Stimulated activated CD4-positive, alpha-beta T cell treated with anti-CD3 and anti-CD28 coated beads, Interleukin-1b, Interleukin-23, amount 100 ng/mL, for 1 hour (primary cell): ENCODE measurements at places on chromosomes 12 and 14.

DNA sequence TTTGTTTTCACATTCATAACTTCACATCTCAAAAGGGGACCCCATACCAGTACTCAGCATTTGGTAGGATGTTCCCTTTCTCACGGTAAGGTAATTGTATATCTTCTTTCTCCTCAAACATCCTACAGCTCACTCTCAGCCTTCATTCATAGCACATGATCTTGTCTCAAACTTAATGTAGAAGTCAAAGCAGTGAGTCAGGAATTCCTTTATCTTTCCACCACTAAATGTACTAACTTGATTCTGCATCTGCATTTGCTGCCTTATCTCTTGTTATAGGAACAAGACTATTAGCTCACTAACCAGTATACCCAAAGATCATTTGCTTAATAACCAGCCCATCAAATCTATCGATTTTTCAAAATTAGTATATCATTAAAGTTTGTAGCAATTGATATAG, 22.9 kb downstream of the CPSF2 start:
- no peak for DNase-seq

- DNase-seq, result no peak
Observed at GRCh38 chr12:117159674-117160073, 30.6 kb downstream of the FBXO21 start.

DNA sequence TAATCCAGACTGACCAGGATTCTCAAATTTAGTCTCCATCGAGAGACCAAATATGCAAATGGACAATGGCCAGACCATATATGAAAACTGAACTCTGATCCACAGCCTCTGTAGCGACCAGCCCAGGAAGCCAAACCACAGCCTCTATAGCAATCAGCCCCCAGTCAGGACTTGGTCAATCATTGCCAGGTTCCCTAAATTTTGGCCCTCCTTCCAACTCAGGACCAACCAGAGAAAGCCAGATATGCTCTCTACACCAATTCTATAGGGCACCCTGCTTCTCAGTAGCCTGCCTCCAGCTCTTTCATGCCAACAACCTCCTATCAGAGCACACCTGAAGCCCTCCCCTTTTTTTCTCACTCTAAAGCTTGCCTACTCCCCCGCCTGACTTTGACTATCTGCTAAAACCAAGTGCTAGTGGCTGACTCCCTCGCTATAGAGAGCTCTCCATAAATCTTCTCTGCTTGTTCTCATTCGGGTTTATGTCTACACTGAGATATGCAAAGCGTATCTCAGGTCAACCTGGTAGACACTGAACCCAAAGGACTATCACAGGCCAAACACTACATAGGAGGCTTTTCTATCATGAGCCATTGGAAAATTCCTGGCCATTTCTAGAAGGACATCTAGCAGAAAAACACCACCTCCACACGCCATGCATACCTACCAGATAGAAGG, 110.5 kb upstream of the FUT8 start:
- DNase-seq, result no peak

DNA sequence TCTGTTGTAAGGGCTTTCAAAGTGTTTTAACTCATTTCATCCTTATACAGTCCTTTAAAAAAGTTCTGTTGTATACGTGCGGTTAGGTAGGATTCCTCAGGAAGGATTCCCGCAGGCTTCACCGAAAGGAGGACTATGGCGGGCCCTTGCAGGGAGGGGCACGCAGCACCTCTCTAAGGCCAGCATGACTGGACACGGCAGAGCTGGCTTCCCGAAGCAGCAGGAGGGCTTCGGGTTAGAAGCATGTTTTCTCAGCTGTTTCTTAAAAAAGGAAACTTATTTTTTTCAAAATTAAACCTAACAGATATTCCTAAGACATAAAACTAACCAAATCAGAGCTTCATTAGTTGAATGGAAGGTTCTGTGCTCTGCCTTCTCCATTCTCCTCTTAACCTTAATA, 21.3 kb downstream of the IQSEC3 start:
- no peak for DNase-seq

- DNase-seq, result no peak
Observed at GRCh38 chr12:10097521-10097920, 1.3 kb downstream of the CLEC1A start.

DNA sequence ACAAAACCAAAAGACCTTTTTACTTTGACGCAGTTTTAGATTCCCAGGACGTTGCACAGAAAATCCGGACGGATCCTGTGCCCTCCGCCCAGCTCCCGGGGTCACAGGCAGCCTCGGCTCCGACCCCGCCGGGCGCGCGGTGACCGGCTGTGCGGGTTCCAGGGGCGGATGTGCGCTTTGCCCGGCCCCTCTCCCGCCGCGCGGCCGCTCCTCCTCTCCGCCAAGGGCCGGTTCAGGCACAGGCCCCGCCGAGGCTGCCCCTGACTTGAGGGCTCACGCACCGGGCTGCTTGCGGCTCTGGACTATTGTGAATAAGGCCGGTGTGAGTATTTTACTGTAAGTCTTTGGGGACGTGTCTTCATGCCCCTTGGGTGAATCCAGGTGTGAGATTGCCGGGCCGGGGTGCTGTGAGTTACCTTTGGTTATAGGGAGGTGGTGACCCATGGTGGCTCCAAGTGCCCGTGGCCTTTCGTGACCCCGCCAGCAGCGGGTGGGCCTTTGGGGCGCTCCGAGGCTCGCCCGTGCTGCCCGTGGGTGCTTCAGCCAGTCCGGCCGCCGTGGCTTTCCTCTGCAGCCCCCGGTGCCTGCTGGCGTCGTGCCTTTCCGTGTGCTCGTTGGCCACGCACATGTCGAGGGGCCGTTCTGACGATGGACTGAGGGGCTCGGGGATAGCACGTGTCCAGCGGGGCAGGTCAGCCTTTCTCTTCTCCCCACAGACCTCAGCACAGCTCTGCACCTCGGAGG, 45.9 kb downstream of the NOC4L start:
- no peak for DNase-seq

DNA sequence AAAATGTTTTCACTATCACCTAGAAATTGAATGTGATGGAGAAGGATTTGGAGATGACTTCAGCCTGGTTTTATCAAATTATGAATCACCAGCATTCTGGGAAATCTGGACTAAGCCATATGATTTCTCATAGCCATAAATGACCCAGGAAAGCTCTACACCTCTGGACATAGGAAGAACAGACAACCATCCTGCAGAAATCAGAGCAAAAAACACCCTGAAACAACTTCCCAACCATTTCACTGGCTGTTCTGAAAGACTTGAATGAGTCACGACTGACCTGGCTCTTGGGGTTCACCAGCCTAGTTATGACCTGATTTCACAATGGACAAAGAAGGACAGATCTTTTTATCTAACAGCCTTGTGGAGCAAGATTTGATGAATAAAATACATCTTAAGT, 123.8 kb downstream of the KCNH5 start:
- no peak for DNase-seq

DNA sequence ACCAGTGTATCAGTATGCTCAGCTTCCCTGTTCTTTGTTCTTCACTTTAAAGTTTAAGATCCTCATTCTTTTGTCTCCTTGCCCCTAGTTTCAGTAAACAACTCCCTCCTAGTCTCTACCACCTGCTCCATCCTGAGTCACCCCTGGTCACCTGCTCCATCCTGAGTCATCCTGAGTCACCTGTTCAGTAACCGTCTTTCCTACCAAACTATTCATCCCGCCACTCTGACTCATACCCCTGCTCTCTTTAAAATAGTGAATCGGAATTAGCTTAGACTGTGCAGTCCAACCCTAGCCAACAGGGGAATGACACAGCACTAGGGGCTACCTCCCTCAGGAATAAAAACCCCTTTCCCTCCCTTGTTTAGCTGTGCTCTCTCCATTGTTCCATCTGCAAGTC, 888.1 kb upstream of the MDGA2 start:
- DNase-seq, result no peak

DNA sequence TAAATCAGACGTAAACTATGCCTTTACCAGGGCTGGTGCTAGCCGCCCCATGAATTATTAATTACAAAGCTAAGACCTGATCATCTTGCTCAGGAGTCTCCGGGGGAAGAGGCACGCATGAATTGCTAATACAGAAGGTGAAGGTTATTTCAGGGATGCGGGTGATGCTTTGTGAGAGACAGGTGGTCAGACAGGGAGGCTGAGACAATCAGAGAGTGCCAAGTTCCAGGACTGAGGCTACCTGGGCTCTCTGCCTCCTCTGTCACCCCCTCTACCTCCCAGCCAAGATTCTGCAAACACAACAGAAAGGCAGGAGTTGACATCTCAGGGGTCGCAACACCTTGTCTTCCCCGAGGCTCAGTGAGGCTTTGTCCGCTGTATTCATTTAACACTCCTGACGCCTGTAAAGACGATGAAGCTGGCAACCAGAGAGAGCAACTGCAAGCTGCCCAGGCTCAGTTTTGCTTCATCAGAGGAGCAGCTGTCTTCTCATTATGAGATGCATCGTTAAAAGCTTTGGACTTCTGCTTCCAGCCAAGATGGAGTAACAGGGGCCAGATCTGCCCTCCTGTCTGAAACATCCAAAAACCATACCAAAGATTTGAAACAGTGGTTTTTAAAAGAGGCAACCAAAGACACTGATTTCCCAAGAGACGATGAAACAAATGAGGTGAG, 46.6 kb downstream of the PRIMA1 start:
- DNase-seq, result no peak

- DNase-seq, result no peak
Observed at GRCh38 chr14:103521438-103521950, 1.1 kb downstream of the CKB start.

DNA sequence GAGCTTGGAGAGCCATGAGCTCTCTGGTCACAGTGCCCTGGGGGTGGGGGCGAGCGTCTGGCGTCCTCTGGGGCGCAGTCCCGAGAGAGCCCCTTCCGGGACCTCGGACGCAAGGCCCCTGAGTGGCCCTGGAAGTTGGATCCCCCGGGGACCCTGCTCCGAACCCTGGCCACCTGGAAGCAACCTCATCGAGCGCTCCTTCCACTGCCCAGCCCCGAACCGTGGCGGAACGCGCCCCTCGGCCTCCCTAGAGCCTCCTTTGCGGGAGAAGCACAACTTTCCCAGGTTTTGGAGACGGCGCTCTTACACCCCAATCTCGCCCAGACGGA, 1.2 kb downstream of the NOS1 start:
- no peak for DNase-seq

- no peak for DNase-seq
Observed at GRCh38 chr12:75981247-75982168, 50.1 kb downstream of the PHLDA1 start.

GRCh38 chr12:58148405-58148804, 207.0 kb downstream of the ATP23 start:
- DNase-seq, result no peak

- DNase-seq, result no peak
Observed at GRCh38 chr12:108442067-108442466, 73.0 kb upstream of the FICD start.

GRCh38 chr14:104392001-104392395, 187.6 kb upstream of the C14orf180 start:
- no peak for DNase-seq

DNA sequence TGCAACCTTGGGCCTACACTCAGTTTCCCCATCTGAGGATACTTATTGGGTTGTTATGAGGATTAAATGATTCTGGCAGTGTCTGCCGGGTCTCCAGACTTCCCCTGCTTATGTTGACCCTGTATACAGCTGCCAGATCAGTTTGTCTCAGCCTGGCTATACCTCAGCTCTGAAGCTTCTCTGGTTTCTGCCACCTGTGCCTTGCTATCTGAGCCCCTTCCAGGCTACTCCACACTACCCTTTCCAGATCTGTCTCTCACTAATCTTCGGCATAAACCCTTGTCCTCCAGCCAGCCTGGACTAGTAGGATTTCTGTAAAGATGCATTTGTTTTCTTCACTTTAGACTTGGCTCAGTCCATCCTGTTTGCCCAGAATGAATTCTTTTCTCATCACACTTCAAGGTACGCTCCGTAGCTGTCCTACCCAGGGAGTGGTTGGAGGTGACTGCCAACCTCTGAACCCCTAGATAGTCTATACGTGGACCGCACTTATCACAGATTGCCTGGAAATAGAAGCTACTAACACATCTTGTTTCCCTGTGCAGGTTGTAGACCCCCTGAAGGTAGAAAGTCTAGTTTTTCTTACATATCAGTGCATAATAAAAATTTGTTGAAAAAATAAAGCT, 422.4 kb downstream of the RAD51B start:
- DNase-seq, result no peak

GRCh38 chr12:55823419-55823818, 5.6 kb downstream of the ORMDL2 start:
- no peak for DNase-seq

GRCh38 chr14:33218026-33218425, 279.3 kb downstream of the NPAS3 start:
- no peak for DNase-seq

DNA sequence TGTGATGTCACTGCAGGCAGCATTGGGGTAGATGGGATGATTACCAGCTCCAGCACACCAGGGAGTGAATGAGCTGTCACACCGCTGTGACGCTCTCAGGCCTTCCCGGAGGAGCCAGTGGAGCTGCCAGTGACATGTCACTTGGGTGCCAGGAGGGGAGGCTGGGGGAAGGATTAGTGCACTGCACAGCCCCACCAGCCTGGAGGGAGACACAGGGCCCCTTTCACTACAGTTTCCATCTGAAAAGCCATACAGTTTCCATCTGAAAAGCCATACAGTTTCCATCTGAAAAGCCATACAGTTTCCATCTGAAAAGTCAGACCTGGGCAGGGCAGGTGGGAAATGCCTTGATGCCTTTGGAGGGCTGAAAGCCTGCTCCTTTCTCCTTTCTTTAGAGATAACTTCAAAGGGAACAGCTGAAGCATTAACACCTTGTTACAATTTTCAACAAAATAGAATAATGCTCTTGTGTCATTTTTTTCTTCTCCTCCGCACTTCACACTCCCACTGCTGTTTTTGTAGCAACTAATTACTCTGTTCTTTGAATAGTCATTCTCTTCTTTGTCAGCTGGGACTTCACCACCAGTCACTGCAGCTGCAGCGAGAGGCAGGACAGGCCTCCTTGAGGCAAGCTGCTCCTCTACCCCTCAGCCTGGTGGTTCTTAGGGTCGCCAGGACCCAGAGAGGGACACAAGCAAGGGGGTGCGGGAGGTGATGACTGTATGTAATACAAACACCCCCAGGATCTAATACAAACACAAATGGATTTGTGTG, 256.9 kb upstream of the RGS6 start:
- no peak for DNase-seq

- DNase-seq, result no peak
Observed at GRCh38 chr14:94021001-94021400, 5.1 kb upstream of the OTUB2 start.

- DNase-seq, result no peak
Observed at GRCh38 chr14:42045383-42045782, 438.7 kb downstream of the LRFN5 start.

- no peak for DNase-seq
Observed at GRCh38 chr14:69395929-69396328, 2.2 kb downstream of the ERH start.

- no peak for DNase-seq
Observed at GRCh38 chr12:71128191-71128788, 29.5 kb downstream of the TSPAN8 start.

- no peak for DNase-seq
Observed at GRCh38 chr14:32560209-32560857, 231.2 kb downstream of the AKAP6 start.

- no peak for DNase-seq
Observed at GRCh38 chr12:117863002-117863709, 105.6 kb downstream of the KSR2 start.

DNA sequence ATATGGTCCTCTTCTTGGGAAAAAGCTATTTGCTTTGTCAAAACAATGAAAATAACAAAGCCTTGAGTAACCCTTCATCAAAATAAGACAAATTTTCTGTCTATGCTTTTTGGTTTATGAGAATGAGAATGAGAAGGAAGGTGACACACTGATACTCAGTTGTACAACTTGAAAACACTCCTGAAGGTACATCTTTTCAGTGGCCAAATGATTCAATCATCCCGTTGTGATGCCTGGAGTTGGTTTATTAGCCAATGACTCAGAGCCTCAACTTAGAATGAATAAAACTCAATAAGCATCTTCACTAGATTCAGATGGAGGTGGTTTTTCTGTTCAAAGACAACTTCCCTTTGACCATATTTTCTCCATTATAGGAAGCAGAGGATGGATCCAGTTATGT, 7.8 kb upstream of the CALM1 start:
- no peak for DNase-seq
